Activated naive CD8-positive, alpha-beta T cell treated with anti-CD3 and anti-CD28 coated beads, Interleukin-2, amount 50 U/mL, for 16 hours (primary cell): ENCODE measurements at places on chromosomes 11 and 22.
A peak's percentile ranks its signal among the peaks of the same experiment; 100 is the strongest.

GRCh38 chr11:41612415-41612814, 153.0 kb upstream of the LRRC4C start:
- DNase-seq, result no peak

- no peak for DNase-seq
Measured at GRCh38 chr11:128772814-128773213, 78.9 kb downstream of the FLI1 start.

DNA sequence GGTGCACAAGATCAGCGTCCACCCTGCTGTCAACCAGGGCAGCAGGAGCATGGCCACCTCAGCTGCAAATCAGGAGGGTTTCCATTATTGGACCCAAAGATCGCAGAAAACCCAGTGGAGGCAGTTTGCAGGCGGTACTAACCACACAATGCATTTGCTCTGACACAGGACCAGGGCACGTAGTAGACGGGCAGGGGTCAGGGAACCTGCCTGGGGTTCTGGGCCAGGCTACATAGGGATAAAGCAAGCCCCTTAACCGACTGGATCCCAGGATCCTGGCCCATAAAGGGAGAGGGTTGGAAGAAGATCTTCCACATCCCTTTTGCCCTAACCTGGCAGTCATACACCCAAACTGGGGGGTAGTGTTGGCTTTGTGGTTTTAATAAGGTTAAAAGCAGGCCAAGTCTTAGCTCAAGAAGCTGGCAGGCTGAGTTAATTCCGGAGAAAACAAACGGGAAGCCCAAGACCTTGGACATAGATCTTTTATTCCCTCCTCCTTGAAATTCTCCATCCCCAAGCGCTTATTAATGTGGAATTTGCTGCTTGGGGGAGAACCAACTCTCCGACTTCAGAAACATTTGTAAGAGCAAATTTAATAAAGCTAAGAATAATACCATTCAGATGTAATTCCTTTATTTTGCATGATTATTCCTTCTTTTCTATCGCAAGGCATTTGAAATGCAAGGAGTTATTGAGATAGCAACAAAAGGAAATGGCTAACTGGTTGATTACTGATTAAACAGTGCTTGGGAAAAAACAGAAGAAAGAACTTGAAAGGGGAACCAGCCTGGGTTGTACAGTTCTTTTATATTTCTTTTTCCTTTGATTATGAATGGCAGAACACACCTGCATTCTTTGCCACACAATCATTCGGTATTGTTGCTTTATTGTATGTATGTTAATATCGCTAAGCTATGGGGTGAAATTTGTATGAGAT, 6.3 kb upstream of the ARHGAP8 start:
- DNase-seq, result no peak

GRCh38 chr22:19962246-19962908, 20.8 kb upstream of the TXNRD2 start:
- peak; percentile 36 for DNase-seq

GRCh38 chr11:108662700-108663099, 2.2 kb upstream of the DDX10 start:
- DNase-seq, result no peak

GRCh38 chr11:31000381-31000780, 369.2 kb downstream of the DCDC1 start:
- no peak for DNase-seq

- no peak for DNase-seq
Measured at GRCh38 chr22:49967706-49968208, 7.2 kb downstream of the PIM3 start.

GRCh38 chr22:19750507-19751490, 9.8 kb upstream of the TBX1 start:
- DNase-seq, result no peak

DNA sequence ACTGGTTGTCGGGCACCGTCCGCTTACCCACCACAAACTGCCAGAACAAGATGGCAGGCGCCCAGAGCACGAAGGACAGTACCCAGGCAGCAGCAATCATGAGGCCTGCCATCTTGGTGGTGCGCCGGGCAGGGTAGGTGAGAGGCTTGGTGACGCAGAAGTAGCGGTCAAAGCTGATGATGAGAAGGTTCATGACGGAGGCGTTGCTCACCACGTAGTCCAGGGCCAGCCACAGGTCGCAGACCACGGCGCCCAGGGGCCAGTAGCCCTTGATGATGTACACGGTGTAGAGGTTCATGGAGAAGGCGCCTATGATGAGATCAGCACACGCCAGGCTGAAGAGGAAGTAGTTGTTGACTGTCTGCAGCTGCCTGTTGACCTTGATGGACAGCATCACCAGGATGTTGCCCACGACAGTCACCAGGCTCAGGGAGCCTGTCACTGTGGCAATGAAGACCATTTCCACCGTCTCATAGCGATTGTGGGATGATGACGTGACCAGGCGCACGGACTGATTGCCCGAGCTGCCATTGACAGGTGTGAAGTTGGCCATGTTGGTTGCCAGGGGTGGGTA, 4.6 kb downstream of the MDK start:
- no peak for DNase-seq
